NT2/D1 (cell line): ENCODE measurements at places on chromosomes 4 and X.

DNA sequence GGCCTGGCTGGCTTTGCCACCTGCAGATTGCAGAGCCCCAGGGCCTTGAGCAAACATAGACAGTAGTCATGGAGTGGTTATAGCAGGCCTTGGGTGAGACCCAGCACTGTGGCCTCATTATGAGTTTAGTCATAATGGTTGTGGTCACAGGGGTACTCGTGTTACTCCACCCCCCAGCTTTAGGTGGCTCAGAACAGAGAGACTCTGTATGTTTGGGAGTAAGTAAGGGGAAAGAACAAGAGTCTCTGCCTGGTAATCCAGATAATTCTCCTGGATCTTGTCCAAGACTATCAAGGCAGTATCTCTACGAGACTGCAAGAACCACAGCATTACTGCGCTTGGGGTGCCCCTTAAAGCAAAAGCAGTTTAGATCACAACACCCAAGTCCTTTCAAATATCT is 62.3 kb upstream of the SCRG1 start:
- no peak for DNase-seq

GRCh38 chr4:110224812-110225211 is 26.4 kb upstream of the ELOVL6 start:
- DNase-seq = no peak

DNA sequence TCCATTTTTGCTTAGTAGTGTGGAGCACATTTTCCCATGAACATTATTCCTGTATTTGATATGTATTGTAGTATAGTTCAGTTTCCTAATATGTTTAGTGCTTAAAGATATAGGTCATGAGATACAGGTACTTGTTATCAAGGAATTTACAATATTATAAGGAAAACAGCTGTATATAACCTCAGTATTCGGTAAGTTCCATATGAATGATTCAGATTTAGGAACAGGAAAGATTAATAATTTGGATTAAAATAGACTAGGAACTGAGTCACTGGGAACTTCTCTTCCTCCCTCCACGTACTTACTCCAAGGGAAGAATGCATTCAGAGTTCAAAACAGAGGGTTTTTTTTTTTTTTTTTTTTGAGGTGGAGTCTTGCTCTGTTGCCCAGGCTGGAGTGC is 20.0 kb downstream of the DIAPH2 start:
- no peak for DNase-seq

DNA sequence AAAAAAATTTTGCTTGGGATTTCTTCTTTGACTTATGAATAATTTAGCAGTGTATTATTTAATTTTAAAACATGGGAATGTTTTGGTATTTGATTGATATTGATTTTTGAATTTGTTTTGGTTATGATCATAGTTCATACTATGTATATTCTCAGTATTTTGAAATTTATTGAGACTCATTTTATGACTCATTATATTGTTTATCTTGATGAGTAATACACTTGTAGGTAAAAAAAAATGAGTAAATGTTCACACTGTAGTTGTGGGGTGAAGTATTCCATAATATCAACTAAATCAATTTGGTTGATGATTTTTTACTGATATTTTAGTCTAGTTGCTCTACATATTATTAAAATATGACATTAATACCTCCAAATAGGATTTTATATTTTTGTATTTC is 1142.2 kb downstream of the ADGRL3 start:
- DNase-seq = no peak

GRCh38 chr4:184166736-184167135 is 50.9 kb downstream of the ENPP6 start:
- no peak for DNase-seq
